H7 (cell line): ENCODE measurements at places on chromosomes 6 and 20. TPM values are rescaled to one million over a fixed set of nuclear protein-coding genes. Genes with fewer than 3 reads are reported as not detected.

- no peak for DNase-seq
Observed at GRCh38 chr6:42339991-42340401, 111.7 kb downstream of the TRERF1 start.

- DNase-seq = no peak
Observed at GRCh38 chr20:50932691-50933280, 1.5 kb upstream of the ADNP start.

- no peak for DNase-seq
Observed at GRCh38 chr6:163328411-163328810, 86.1 kb upstream of the QKI start.

DNA sequence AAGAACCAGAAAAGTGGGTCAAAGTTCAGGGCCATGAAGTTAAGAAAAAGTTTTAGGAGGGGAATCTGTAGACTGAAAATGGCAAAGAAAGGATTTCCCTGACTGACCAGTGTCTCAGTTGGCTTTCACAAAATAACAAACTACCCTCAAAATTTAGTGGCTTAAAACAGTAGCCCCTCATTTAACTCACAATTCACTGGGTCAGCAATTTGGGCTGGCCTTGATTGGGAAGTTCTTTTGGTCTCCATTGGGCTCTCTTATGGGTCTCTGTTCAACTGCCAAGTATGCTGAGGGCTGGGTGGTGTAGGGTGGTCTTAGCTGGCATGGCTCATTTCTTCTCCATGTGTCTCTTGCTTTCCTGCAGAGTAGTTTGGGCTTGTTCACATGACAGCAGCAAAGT, 161.5 kb downstream of the PLCB4 start:
- no peak for DNase-seq

DNA sequence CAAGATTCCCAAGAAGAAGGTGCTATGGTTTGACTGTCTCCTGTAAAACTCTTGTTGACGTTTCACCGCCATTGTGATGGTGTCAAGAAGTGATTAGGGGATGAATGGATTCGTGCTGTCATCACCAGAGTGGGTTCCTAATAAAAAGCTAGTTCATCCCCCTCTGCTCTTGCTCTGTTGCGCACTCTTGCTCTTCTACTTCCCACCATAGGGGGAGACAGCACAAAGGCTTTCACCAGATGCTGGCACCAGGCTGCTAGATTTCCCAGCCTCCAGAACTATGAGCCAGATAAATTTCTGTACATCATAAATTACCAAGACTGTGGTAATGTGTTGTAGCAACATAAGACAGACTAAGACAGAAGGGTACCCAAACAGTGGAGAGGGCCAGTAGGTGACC, 21.6 kb upstream of the CCDC28A start:
- peak; percentile 32 for DNase-seq

DNA sequence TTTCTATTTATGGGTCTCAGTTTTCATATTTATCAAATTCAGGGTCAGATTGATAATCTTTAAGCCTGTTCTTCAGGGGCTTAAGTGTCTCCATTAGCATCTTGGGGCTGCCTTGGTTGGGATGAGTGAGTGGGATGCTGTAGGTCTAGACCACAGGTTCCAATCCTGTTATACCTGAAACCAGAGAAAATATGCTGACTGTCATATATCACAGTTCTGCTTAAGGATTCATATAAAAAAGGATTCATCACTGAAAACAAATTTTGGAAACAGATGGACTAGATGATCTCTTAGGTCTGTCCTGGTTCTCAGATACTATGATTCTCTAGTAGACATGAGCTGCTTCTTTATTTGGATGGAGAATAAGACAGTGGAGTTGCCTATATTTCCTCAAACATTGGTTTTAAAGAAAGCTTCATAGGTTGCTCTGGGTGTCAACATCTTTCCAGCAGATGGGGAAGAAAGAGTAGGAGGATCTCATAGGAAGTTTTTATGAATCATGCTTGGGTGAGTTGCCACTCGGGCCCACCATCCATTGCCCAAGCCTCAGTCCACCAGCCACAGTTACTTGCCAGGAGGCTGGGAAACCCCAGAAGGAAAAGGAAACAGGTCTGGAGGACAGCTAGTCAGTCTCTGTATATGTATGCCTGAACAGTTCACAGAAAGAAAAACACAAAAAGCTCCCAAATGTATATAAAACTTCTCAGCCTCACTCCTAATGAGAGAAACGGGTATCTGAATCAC, 42.9 kb upstream of the MAP7 start:
- DNase-seq = no peak

DNA sequence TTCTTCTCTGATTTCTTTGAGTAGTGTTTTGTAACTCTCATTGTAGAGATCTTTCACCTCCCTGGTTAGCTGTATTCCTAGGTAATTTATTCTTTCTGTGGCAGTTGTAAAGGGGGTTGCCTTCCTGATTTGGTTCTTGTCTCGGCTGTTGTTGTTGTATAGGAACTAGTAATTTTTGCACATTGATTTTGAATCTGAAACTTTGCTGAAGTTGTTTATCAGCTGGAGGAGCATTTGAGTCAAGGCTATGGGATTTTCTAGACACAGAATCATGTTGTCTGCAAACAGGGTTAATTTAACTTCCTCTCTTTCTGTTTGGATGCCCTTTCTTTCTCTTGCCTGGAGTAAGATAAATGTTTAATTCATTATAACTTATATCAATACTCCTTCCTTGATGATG, 86.4 kb downstream of the OLIG3 start:
- no peak for DNase-seq

DNA sequence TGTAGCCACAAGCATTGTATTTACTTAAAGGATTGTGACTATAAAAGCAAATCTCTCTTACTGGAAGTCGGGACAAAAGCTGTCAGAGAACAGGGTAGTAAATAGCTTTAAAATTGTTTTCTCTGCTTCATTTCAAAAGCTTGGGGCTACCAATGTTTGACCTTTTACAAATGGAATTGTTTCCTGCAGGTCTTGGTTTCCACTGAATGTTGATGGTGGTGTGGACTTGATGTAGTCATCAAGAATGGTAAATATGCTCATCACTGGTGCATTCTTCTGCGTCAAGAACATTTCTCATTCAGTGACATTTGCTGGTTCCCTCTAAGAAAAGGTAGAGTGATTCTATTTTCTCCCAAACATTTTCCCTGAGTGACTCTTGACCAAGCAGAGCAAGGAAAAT, 435.4 kb upstream of the KHDRBS2 start:
- DNase-seq = no peak

GRCh38 chr6:10719296-10719963, 3.4 kb upstream of the TMEM14C start:
- DNase-seq = no peak

GRCh38 chr20:56155625-56156024, 92.9 kb upstream of the MC3R start:
- no peak for DNase-seq

DNA sequence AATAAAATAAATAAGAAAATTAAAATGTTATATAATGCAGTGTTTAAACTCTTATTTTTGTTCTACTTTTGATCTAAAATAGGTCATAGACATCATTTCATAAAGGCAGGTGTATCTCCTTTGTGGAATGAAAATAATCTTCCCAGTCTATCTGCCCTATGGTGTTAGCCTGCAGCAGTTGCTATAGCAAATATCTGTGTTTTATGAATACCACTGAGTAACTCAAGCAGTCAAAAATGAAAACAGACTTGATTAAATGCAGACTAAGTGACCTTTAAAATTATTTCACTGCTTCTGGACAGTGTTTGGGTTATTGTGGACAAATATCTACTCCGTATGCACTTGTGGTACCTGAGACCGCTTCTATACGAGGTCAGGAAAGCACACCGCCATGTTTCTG, 11.8 kb downstream of the HTR1B start:
- DNase-seq = no peak

- DNase-seq = peak; percentile 64
Observed at GRCh38 chr20:43430265-43431133, 27.2 kb upstream of the SRSF6 start.

- DNase-seq = no peak
Observed at GRCh38 chr6:90383196-90383822, 86.7 kb upstream of the BACH2 start.

DNA sequence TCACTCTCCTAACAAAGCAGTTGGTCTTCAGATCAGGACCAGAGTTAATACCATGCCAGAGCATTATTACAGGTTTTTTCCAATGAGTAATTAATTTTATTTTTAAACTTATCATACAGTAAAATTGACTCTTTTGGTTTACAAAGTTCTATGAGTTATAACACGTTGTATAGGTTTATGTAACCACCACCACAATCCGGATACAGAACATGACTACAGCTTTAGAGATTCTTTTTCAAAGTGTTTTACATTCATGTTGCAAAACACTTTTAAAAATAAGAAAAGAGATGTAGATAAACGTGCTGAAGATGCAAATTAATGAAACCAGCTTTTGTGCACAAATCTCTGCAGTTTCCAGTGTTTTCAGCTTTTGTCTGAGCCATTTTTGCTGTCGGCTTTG, 1.5 kb upstream of the TPBG start:
- no peak for DNase-seq

The SLC32A1 gene
- 0.07 TPM in 1 of 2 replicates, not detected in the other for total RNA-seq

The HLA-DPA1 gene
- 3.6 and 4.9 TPM in 2 replicates for total RNA-seq

The TRAPPC3L gene
- total RNA-seq = not detected in 2 replicates

The ACTL10 gene
- 1.3 and 1.4 TPM in 2 replicates for total RNA-seq
